Liver (tissue), 10 donors: ENCODE measurements at places on chromosomes 4 and X.

- DNase-seq: no peak
These were observed 38.0 kb upstream of the IGFBP7 start for GRCh38 chr4:57148177-57148576.

DNA sequence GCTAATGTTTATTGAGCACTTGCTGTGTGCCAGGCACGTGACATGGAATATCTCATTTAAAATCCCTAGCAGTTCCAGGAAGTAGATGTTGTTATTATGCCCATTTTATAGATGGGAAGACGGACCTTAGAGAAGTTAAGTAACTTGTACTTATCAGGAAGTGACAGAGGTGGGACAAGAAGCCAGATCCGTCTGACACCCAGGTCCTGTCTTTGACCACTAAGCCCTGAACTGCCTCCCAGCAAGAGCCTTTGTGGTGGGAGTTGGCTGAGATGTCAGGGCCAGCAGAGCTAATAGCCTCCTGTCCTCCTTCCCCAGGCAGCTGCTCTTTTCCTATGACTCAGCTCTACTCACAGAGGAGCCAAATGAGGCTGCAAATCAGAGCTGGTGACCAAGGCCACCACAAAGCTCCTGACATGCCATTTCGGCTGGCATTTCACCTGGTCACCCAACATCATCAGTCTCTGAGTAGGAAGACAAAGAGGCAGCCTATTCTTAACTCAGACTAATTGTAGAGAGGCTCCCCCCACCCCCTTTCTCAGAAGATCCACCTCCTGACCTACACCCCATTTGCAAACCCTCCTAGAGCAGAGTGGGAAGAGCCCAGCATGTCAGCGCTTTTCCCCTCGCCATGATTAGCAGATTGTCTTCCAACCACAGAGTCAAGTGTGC, 175.1 kb upstream of the KIT start:
- DNase-seq: no peak

DNA sequence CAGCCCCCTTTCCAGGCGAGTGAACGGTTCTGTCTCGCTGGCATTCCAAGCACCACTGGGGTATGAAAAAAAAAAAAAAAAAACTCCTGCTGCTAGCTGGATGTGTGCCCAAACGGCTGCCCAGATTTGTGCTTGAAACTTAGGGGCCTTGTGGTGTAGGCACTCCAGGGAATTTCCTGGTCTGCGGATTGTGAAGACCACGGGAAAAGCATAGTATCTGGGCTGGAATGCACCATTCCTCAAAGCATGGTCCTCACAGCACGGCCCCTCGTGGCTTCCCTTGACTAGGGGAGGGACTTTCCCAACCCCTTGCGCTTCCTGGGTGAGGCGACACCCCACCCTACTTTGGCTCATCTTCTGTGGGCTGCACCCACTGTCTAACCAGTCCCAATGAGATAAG, 516.8 kb upstream of the FAM241A start:
- DNase-seq: no peak

- no peak for DNase-seq
These were observed 316.3 kb downstream of the CAMK2D start for GRCh38 chr4:113445286-113445685.

DNA sequence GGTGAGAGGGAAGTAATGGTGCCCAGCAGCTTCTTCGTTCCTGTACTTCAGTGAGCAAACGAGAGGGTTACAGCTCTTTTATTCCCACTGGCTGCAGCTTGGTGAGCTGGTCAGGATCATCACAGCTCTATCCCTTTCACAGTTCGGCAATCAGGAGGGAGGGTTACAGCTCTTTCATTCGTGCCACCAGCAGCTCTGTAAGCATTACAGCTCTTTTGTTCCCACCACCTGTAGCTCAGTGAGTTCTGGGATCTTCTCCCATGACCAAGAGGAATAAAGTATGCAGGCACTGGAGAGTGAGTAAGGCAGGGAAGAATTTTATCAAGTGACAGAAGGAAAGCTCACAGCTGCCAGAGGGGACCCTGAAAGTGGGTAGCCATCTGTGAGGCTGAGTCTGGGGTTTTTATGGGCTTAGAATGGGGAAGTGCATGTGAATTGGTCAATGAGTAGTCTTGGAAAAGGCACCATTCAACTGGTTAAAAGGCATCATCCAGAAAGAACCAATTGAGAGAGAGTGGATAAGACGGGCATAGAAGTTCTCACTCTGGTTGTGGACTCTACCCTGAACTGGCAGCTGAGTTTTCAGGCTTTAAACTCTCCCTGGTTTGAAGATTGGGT, 123.7 kb downstream of the COX18 start:
- no peak for DNase-seq

DNA sequence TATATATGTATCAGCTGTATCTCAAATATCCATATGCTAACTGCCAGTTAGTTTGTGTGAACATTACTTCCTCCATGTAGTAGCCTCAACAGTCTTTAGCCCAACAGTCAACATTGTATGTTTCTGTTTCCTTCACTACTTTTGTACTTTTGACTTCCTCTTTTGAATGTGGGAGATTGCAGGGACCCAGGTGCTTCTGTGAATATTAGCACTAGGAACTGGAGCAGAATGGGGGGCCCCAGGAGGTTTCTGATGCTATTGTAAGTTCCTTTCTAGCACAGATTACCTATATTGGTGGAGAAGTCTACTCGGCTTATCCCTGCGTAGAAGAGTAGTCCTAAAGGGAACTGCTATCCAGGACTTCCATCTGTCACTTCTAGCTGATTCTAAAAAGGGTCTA, 2.3 kb downstream of the PLAC8 start:
- DNase-seq: no peak

- DNase-seq: no peak
These were observed 44.2 kb upstream of the PRSS12 start for GRCh38 chr4:118396881-118397622.

GRCh38 chr4:94491322-94491721, 39.6 kb downstream of the PDLIM5 start:
- no peak for DNase-seq

GRCh38 chrX:128992107-128992971, 531.0 kb downstream of the SMARCA1 start:
- DNase-seq: no peak

DNA sequence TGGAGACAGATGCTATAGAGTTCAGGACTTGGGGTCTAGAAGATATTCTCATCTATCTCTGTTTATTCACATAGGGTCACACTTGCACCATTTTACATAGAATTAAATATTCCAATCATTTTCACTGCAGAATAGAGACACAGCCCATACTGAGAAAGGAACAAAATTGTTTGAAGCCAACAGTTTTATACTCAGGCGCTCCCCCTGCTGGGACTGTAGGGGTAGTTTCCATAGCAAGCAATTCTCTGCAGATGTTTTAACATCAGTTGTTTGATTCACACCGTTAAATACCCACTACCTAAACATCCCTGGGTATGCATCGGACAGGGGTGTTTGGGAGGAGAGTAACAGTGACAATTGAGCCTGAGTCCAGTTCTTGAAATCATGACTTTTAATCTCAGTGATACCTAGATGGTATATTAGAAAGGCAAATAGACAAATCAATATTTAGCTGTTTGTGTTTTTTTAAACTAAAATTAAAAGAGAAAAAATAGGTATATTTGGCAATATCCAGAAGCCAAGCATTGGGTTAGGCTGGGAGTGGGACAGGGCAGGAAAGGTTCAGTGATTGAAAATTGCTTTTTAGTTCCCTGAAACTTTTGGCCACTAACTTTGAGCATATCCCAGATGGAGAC, 33.8 kb downstream of the LONRF3 start:
- peak; percentile 34 for DNase-seq

GRCh38 chrX:115174548-115174947, 14.7 kb upstream of the RBMXL3 start:
- no peak for DNase-seq

DNA sequence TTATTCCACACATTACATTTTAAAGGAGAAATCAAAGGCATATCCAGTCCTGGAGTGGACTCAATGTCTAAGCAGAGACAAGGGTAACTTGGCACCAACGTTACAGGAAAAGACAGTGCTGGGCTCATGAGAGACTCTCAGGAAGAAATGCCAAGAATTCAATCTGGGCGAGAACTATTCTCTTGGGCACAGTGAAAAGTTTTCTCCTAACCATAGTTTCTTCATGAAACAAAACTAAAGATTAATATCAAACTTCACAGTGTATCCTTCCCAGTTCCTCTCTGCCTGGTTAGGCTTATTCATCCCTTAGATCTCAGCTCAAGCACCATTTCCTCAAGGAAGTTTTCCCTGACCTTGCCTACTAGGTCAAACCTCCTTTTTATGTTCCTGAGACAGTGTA, 109.4 kb upstream of the TLL1 start:
- DNase-seq: no peak

GRCh38 chr4:2402941-2403340, 15.5 kb downstream of the ZFYVE28 start:
- no peak for DNase-seq

DNA sequence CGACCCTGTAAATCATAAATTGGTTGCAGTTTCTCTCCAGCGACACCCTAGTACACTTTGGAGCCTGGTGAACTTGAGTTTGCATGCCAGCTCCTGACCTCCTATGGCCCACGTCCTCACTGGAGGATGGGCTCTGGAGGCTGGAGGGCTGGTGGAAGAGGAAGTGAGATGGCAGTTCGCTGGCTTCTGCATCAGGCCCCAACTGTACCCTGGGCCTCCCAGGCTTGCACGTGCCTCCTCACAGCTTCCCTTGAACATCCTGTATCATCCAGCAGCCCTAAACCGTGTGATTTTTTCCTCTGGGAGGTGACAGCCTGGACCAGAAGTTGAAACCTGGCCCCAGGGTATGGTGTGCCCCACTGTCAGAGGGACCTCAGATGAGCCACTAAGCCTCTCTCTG, 78.5 kb downstream of the HTRA3 start:
- DNase-seq: no peak

DNA sequence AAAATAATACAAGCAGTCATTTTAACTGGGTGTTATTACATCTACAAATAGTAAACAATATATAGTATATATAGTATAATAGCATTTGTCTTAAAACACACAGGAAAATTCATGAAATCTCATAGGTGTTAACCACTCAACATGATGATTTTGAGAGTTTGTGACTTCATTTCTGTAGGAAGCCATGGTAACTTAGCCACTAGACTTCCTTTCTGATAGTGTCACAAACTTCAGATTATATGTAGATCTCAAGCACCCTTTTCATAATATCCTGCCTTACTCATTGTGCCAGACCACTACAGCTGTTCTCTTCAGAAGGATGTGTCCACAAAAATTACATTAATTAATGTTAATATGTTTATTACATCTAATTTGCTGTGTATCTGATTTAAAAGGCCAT, 1250.6 kb downstream of the ADGRL3 start:
- no peak for DNase-seq

DNA sequence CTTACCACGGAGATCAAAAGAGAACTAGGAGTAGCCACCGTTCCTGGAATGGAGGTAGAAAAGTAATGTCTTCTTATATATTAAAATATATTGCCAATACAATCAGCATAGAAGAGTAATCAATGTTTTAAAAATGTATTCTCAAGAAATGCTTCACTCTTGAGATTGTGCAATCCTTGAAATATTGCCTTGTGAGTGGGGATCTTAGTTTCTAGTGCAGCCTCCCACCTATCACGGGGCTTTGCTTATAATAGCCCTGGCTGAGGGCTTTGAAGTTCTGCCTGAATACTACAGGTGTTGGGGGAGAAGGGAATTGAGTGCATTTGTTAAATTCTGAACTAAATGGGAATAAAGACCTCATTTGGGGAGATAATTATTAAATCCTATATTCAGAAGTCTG, 55.5 kb downstream of the VGLL1 start:
- DNase-seq: no peak

- DNase-seq: no peak
These were observed 758 bp downstream of the SCFD2 start for GRCh38 chr4:53365121-53365485.

DNA sequence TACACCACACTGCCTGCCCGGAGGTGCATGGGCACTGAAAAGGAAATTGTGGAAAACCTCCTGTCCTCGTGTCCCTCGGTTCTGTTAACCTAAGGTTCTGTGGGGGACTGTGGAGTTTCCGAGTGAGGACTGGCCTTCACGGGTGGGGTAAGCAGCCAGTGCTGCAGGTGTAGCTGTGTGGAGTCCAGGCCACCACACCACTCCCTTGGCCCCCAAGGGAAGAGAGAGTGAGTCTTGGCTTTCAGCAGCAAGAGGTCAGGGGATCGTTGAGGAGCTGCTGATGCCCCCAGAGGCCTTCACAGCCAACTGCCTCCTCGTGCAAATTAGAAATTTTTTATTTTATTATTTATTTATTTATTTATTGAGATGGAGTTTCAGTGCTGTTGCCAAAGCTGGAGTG, 20.4 kb downstream of the BEND4 start:
- no peak for DNase-seq

DNA sequence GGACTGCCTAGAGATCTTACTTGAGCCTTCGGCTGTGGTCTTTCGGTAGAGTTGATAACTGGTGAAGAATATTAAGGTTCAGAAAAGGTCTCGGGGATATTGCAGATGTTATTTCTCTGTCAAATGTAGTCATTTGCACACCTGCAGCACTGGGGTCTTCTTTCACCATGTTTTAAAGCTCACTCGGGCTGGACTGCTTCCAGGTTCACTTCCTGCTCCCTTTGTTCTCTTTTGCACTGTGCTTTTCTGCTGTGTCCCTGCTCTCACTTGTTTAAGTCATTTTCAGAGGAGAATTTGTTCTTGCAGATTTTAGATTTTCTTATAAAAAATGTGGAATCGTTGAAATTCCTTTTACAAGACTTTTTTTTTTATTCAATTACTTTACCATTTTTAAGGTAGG, 68.5 kb downstream of the BMPR1B start:
- DNase-seq: no peak

DNA sequence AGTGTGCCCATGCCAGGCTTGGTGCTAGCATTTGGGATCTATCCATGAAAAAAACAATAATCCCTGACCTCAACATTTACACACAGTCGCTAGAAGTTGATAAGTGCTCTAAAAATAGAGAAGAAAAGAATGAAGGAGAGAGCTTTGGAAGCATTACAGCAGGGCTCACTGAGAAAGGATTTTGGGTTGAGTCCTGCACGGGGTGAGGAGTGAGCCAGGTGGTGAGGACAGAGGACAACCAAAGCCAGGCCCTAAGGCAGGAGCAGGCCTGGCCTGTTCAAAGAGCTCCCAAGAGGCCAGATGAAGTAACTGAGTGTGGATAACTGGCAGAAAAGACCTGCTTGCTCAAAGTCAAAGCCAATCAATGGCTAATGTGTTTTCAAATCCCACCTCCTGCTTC, 20.7 kb upstream of the PROM1 start:
- no peak for DNase-seq

DNA sequence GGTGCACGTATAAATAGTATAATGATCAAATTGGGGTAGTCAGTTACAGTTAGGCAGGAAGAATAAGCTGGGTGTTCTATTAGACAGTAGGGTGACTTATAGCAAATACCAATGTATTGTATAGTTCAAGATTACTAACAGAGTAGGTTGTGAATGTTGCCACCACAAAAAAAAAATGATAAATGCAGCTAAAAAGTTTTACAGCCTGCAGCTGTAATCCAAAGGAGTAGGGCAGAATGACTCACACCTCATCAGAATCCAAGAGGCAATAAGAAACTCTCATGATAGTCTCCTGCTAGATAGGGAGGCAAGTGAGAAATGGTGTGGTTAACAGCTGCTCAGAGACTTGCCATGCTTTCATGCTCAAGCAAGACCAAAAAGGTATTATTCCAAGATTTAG, 19.6 kb upstream of the TCEAL4 start:
- no peak for DNase-seq
